ENCODE measurements at places on chromosomes 7 and 10. TPM values are rescaled to one million over a fixed set of nuclear protein-coding genes. Genes with fewer than 3 reads are reported as not detected.

SEMA4G gene
- total RNA-seq: 1.4 TPM

PLEKHS1 gene
- total RNA-seq: not detected

TIAL1 gene
- total RNA-seq: 212 TPM

GIMAP1 gene
- total RNA-seq: 4.9 TPM

SHTN1 gene
- 0.07 TPM for total RNA-seq

INHBA gene
- 1.2 TPM for total RNA-seq

CDC14C gene
- not detected for total RNA-seq

FGL2 gene
- total RNA-seq: 1.7 TPM

TFAM gene
- 102 TPM for total RNA-seq

HHEX gene
- total RNA-seq: 0.19 TPM

HIPK2 gene
- total RNA-seq: 26.1 TPM

POLR2J3 gene
- 50.9 TPM for total RNA-seq

- DNase-seq: no peak
Observed at GRCh38 chr10:131817866-131818509, 82.8 kb upstream of the PPP2R2D start.

GRCh38 chr7:150330211-150330885, 7.0 kb upstream of the ACTR3C start:
- DNase-seq: no peak

DNA sequence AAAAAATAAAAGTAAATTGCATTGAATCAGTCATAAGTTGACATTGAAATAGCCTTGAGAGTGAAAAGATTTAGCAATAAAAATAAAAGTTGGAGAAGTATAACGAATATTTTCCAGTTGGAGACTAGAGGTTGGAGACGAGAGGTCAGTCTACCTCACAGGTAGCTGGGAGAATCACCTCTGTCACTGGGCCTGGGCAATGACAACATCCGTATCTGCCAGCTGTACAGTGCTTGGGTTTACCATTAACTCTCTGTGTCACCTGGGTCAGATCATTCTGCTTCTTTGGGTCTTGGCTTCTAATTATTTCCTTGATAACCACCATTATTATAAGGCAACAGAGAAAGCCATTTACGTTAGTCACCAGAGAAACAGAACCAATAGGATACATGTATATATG, 62.0 kb upstream of the STEAP4 start:
- no peak for DNase-seq

DNA sequence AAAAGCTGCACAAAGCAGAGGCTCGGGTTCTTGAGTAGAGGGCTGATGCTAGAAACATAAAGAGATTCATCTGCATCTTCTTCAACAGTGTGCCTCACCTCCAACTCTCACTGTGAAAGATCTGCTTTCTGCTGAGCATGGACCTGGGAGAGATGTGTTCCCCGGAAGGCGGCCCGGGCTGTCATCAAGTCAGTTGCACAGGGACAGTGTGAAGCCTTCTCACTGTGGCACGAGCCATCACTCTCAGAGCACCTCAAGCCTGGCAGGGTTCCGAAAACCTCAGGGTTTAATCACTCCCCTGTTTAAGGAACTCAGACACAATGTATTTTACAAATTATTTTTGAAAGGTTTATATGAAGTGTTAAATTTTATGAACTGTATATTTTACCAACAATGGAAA, 98.7 kb downstream of the RBM20 start:
- no peak for DNase-seq

- DNase-seq: no peak
Observed at GRCh38 chr10:817371-817770, 114.1 kb downstream of the LARP4B start.

DNA sequence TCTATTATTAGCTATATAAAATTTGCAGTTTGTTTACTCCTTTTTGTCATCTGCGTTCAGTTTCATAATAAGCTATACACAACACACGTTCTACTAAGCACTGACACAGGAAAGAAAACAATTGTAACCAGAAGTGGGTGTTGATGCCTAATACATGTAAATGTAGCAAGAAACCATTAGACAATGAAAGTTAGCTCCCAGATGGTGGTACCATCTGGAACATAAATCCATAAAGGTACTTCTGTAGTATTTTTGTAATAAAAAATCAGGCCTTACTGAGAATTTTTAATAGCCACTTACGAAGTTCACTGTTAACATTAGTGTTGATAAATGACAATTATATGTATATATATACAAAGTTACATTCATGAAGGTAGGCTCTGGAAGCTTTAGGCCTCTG, 194.7 kb downstream of the KCND2 start:
- no peak for DNase-seq

DNA sequence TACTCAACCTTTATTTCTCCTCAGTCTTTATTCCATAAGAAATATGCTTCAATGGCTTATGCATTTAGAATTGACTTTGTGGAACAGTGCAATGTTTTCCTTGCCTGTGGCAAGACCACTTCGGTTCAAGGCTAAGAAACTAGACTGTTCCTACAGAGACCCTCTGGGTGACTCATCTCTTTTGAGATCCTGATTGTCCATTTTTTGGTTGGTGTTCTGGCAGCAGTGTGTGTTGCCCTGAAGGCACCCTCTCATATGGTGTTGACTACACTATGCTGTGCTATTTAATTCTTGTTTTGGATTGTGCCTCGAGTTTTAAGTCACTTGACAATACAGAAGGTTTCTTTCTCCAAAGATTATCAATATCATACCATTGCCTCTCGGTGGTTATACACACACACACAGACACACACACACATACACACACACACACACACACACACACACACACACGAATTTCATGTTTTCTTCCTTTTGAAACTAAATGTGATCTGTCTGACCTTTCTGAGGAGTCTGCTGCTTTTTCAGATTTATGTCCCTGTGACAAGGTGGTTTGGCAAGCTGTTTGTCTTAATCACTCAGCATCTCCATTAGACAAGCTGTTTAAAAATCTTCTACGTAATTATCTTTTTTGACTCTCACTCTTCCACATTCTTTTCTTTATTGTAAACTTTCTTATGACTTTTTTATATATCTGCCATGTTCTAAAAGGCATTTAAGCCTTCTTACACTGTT, 187.2 kb downstream of the VTI1A start:
- no peak for DNase-seq

- DNase-seq: peak; percentile 41
Observed at GRCh38 chr10:4167216-4167615, 382.2 kb upstream of the KLF6 start.

DNA sequence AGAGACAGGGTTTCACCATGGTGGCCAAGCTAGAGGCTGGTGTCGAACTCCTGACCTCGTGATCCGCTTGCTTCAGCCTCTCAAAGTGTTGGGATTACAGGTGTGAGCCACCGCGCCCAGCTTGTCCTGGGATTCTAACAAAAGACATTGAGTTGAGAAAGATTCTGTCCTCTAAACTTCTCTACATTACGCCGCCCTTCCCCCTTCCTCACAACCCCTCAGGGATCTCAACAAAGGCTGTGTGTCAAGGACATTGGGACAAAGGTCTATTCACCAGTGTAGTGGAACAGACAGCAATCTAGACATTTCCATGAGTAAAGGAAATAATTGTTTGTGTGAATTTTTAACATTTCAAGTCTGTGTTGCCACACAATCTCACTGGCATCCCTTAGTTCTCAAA, 68.8 kb upstream of the KIF5B start:
- no peak for DNase-seq

DNA sequence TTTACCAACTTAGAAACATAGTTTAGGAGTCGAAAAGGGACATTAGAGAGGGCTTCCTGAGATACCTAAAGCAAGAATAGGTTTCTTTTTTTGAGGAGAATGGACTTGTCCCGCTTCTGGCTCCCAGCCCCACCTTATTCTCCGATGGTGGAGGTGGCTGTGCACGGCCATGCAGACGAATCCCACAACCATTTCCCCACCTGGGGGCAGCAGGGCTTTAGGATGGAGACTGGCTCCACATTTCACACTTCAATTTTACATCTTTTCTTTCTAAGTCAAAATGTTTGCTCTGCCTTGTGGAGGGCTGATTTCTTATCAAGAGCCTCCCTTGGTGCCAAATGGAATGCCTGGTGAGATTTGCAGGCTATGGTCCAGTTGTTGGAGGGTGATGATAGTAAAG, 118.5 kb downstream of the GLRX3 start:
- no peak for DNase-seq

- no peak for DNase-seq
Observed at GRCh38 chr10:51846856-51847506, 147.6 kb upstream of the CSTF2T start.

- DNase-seq: no peak
Observed at GRCh38 chr7:47183862-47184590, 397.9 kb downstream of the TNS3 start.

GRCh38 chr10:4812046-4812445, 14.0 kb upstream of the AKR1E2 start:
- no peak for DNase-seq

- DNase-seq: peak; percentile 61
Observed at GRCh38 chr10:6054884-6055283, 7.3 kb downstream of the IL2RA start.

GRCh38 chr7:149239345-149240143, at the start of gene ZNF212:
Gene ZNF212 (plus strand): TSS chr7:149239651. CDS start chr7:149239779, 128 bp downstream.
- DNase-seq: peak; percentile 96

GRCh38 chr7:133940368-133940767, 186.8 kb upstream of the LRGUK start:
- DNase-seq: no peak

DNA sequence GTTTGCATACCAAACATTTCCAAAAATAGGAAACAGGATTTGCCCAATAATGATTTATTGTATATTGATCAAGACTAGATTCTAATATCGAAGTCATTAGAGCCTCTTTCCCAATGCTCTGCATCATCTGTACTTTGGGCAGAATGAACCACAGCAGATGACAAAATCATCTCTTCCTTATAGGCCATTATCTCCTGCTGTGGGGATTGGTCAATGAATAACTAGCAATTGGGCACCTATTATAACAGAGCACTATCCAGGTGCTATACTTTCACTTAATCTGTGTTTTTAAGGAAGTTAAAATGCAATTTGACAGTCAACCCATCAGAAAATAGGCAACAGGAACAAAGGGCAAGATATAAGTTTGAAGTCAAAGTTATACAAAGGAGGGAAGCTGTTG, 290.3 kb downstream of the AHR start:
- DNase-seq: no peak

DNA sequence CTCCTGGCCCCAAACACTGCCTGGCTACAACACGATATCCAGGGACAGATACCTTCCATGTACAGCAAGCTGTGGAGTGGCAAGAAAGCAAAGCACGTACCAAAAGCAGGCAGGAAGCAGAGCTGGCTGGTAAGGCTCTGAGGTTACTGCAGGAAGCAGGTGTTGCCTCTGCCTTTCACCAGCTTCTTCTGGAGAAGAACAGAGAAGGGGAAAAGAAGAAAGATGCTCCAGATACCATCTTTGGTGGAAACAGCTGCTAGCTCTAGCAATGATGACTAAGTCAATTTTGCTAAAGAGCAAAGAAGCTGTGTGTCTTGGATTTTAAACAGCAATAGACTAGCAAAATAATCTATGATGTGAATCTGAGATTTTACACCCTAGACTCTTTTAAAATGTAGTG, 34.9 kb upstream of the PRSS1 start:
- peak; percentile 77 for DNase-seq

GRCh38 chr7:102444961-102445673, 11.7 kb downstream of the ORAI2 start:
- DNase-seq: no peak

GRCh38 chr10:34473174-34474008, 341.7 kb downstream of the PARD3 start:
- no peak for DNase-seq
